ENCODE measurements at places on chromosomes 2 and 18.

DNA sequence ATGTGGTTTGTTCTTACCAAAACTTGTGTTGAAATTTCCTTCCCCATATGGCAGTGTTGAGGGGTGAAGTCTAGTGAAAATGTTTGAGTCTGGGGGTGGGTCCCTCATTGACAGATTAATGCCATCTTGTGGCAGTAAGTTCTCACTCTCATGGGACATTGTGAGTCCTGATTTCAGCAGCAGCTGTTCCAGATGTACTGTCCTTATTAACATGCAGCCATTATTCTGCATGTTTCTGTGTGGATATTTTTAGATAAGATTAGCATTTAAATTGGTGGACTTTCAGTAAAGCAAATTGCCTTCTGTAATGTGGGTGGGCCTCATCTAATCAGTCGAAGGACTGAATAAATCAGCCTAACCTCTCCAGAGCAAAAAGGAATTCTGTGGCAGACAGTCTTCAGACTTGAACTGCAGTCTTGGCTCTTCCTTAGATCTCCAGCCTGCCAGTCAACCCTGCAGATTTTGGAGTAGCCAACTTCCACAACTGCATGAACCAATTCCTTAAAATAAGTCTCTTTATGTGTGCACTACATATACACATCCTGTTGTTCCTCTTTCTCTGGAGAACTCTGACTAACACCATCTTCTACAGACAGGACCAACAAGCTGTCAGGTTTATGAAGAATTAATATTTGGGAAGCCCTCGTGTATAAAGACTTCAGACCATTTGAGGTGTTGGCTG lies 138.7 kb upstream of the ZNF516 start:
- DNase-seq: no peak

GRCh38 chr2:229170171-229170570 lies 100.9 kb downstream of the PID1 start:
- DNase-seq: no peak

DNA sequence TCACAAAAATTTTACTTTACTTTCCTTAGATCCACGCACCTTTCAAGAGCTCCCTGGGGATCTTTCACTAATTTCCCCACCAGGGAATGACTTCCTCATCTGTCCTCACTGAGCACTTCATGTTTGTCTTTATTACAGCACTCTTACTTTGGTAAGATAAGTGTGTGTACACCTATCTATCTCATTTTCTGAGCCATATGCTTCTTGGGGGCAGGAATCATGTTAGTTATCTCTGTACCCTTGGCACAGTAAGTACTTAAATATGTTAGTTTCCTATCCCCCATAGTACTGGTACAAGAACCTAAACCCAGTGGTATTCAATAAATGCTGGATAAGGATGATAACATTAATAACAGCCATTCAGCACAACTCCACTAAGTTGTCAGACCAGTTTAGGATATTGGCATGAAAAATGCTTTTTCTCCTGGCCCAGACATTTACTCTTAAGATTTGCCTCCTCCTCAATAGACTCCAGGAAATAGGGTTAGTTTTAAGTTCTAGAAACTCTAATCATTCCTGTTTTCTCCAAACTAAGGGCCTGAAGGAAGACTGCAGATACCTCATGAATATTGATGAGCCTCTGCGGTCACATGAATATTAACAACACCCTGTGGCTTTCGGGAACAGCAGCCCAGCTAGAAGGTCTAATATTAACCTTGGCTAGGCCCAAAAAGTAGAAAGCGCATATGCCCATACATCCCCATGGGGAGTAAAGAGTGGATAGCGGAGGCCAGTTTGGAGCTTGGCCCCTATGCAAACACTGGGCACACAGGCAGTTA lies 38.2 kb downstream of the NHEJ1 start:
- no peak for DNase-seq

GRCh38 chr18:62066102-62066818 lies 120.6 kb downstream of the PIGN start:
- no peak for DNase-seq

GRCh38 chr2:50448556-50448955 lies 583.4 kb downstream of the NRXN1 start:
- no peak for DNase-seq

DNA sequence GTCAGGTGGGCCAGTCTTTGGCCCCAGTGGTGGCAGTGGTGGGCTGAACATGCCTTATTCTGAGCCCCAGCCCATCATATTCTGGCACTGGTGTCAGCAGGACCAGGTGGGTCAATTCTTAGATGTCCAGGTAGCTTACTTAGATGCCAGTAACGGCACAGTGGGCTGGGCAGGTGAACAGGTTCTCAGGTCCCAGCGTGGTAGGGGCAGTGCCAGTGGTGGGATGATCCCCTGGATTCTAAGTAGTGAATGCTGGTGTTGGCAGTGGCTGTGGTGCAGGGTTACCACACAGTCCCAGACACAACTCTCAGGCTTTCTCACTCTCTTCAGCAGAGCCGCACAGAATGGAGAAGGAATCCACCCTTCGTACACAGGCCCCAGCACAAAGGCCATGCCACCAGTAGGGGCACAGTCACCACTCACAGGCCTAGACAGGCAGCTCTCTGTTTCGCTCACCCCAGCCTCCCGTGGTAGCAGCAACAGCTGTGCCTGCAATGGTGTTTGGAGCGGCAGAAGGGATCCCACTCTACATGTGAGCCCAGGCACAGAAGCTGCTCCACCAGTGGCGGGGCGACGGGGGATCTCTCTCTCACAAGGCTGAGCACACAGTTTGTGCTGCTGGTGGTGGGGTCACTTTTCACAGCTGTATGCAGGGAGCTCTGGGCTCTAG lies 97.3 kb downstream of the ANKRD12 start:
- no peak for DNase-seq

DNA sequence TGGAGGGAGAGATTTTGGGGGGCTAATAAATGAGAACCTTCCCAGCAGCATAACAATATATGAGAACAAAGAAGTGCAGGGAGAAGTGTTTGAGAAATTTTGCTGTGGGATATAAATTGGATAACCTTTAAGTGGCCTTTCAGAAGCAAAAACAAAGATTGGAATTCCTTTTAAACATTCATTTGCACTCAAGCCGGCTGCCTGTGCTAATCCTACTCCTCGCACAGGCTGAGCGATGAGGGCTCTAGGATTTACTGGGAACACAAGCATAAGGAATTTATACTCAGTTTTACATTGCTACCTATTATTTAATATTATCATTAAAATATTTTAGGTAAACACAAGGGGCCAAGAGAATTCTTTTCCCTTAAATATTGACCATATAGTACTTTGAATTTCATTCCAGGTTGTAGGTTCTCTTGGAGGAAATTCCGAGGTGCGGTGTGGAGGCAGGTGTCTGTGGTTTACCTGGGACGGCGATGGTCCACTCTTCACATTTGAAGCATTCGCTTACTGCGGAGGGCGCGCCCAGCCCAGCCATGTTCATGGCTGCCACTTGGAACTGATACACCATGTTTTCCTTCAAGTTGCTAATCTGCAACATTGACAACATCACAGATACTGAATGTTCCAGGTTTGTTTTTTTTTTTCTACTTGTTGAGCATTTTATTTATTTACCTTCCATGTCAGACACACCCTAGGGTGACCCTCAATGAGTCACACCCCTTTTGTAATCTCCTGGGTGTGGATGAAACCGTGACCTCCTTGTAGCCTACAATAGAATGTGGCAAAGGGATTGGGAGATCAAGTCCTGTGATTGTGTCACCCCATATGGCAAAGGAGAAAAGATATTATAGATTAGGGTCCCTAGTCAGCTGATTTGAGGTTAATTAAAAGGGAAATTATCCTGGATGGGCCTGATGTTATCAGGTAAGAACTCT lies 100.1 kb downstream of the MYOM1 start:
- DNase-seq: no peak

- DNase-seq: peak; percentile 3
Observed at GRCh38 chr2:144996225-144996795, 476.4 kb upstream of the ZEB2 start.

- no peak for DNase-seq
Observed at GRCh38 chr2:220509966-220510365, 882.5 kb downstream of the SLC4A3 start.

- no peak for DNase-seq
Observed at GRCh38 chr18:69897397-69898108, 50.1 kb downstream of the CD226 start.

GRCh38 chr2:240453461-240454105 lies 18.1 kb downstream of the GPC1 start:
- no peak for DNase-seq

GRCh38 chr2:173631127-173631460 lies 276.4 kb downstream of the CDCA7 start:
- no peak for DNase-seq

GRCh38 chr2:151177756-151178155 lies 83.9 kb downstream of the RBM43 start:
- DNase-seq: no peak

GRCh38 chr18:75139226-75139911 lies 69.6 kb downstream of the PTGR3 start:
- DNase-seq: no peak

- no peak for DNase-seq
Observed at GRCh38 chr2:6945087-6945813, 28.0 kb downstream of the RNF144A start.

DNA sequence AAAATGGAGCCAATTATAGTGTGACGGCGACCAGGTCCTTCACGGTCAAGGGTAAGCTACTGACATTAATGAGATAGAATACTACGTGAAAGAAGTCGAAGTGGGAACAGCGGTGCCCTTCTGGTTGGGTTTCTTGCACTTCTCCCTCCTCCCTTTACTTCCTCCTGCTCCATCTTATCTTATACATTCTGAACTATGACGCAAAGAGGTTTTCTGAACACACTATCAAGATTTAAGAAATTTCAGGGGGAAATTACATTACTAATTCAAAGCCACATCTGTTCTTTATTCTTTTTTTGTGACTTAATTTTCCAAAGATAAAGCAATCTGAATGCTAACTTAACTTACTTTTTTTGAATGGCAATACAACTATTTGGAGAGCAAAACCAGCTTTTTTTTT lies 14.8 kb upstream of the IL18R1 start:
- DNase-seq: no peak

DNA sequence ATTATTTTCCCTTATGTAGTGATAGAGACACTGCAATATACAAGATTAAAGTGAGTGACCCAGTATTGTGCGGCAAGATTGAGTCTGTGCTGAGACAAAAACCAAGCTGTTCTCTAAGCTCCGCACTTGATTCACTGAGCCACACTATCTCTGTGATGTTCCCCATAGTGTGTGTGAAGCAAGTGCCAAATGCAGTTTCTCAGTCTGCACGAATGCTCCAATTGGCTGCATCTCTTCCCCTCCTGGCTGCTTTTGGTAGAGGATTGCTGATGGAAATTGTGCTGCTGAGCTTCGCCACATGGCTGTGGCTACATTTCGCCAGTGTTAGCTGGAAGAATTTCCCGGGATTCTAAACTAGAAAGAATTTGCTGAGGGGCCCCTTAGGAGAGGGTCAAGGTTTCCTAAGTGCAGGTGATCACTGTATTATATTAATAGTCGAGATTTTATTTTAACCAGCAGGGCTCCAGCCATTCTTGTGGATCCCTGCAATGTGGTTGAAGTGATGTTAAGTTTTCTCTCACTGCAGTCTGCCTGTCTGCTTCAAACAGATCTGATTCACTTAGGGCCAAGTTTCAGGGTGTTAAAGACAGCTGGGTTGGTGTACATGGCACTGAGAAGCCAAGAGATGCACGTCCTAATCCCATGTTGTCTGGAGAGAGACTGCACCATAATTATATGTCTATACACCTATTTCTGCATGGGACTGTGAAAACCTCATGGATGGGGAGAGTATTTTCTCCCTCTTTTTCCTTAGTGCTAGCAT lies 317.2 kb downstream of the DCC start:
- no peak for DNase-seq

GRCh38 chr2:64748561-64748960 lies 94.8 kb upstream of the SERTAD2 start:
- no peak for DNase-seq

DNA sequence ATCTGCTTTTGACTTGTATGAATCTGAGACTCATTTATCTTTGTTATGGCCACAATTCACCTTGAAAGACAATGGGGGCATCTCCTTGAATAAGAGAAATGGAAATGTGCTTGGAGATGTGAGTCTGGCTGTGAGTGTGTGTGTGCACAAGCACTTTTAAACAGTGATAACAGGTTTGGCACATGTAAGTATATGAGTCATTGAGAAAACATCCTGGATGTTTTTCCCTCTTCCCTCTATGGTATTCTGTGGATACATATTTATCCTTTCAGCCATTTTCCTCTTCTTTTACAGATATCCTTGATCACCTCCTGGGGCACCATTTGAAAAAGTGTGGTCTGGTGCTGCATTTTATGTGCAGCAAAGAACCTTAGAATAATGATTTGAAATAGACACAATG lies 317.3 kb upstream of the THUMPD2 start:
- peak; percentile 11 for DNase-seq

GRCh38 chr18:50879302-50880118 lies 592 bp downstream of the ME2 start:
- DNase-seq: no peak

DNA sequence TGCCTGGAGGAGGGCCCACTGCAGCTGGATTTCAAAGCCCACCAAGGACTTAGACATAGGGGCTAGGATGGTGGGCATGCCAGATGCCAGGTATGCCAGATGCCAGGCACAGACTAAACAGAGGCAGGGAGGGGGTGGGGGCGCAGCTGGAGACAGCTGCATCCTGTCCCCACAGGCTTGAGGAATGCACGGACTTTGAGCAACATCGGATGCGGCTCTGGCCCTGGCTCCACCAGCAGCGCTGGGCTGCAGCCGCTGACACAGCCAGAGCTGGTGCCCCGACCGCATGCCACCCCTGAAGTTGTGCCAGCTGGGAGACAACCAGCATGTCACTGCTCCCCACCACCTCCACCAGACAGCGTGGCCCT lies 39.5 kb downstream of the AQP12A start:
- DNase-seq: no peak

GRCh38 chr2:15763106-15763821 lies 171.6 kb downstream of the DDX1 start:
- DNase-seq: no peak

GRCh38 chr2:207600231-207600630 lies 25.0 kb downstream of the METTL21A start:
- no peak for DNase-seq

- DNase-seq: no peak
Observed at GRCh38 chr2:75560022-75560767, 544 bp downstream of the EVA1A start.

DNA sequence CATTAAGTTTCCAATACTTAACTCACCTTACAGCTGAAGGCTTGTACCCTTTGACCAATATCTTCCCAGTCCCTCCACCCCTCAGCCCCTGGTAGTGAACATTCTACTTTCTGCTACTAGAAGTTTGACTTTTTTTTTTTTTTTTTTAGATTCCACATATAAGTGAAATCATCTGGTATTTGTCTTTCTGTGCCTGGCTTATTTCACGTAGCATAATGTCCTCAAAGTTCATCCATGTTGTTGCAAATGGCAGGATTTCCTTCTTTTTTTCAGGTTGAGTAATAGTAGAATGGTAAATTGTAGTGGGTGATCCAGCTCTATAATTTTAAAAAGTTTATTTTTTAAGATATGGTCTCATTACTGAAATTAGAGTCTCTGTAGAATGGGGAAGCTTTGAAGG lies 316.0 kb downstream of the MTX2 start:
- no peak for DNase-seq

DNA sequence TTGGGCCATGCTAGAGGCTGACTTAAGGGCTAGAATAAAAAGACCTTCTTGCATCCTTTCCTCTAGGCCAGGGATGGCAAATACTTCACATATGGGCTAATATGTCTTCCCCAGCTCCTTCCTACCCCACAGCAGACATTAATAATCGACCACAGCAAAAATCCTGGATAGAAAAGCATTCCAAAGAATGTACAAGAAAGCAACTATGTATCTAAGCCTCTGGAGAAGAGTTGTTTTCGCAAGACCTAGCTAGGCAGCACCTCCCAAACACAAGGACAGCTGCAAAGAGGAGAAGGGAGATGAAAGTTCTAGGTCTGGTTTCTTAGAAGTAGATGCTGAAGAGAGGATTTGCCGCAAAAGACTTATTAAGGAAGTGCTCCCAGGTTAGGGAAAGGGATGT lies 372.6 kb downstream of the SLC4A3 start:
- DNase-seq: no peak

All from HTR-8/SVneo (cell line).